CD4-positive, alpha-beta T cell treated with Interleukin-4 for 1 hour (primary cell): ENCODE measurements at places on chromosomes 4 and X.
A peak's percentile ranks its signal among the peaks of the same experiment; 100 is the strongest.

DNA sequence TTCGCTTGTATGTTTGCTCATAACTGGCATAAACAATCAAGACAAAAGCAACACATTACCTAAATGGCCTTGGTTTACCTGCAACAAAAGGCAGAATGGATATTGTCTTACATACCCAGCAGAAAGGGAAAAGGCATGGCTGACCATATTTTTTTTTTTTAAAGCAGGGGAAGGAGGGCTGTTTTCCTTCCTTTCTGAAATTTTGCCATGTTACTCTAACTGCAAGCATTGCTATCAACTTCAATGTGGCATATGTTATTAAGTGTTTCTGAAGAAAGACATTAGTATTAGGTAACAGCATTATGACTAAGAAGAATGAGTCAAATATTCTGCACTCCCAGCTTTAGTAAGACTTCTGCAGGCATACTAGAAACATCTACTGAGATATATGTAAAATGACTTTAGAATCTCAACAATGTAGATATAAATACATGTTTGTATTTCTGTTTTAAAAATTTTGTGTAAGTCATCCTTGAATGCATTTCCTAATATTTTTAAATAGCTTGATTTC, 512.6 kb upstream of the FAM241A start:
- DNase-seq, result no peak

- no peak for DNase-seq
Measured at GRCh38 chr4:40702137-40702799, 47.5 kb upstream of the NSUN7 start.

- DNase-seq, result no peak
Measured at GRCh38 chr4:113060853-113061252, 11.4 kb downstream of the ANK2 start.

DNA sequence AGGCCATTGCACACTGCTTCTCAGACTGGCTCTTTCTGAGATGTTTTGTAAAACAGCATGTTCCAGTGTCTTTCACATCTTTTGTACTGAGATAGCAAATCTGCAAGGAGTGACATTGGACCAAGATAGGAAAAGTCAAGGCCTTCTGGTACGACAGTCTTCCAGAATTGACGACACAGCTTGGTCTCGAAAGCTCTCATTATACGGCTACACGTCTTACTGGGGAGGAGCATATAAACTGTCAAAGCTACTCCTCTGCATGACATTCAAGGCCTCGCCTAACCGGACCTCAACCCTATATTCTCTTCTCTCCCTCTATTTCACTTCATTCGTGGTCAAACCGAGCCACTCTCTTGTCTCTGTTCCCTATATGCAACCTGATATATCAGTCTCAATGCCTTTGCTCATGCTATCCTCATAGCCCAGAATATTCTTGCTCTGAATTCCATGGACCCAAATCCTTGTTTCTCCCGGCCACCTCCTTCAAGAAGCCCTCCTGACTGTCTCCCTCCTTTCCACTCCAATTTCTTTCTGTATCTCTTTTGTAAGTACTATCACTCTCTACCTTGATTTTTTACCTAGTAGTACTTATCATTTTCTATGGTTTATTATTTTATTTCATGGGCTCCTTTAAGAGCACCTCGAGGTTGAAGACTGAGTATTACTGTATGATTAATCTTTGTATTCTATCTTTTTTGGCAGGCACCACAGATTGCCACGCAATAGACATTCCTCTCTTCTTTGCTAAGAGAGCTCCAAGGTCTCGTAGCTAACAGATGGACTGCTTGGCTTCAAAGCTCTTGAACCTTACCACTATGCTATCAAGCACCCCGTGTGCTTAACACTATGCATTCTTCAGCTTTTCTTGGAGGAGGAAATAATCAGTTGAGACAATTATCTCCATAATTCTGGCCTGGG, 35.1 kb downstream of the RBM47 start:
- no peak for DNase-seq

DNA sequence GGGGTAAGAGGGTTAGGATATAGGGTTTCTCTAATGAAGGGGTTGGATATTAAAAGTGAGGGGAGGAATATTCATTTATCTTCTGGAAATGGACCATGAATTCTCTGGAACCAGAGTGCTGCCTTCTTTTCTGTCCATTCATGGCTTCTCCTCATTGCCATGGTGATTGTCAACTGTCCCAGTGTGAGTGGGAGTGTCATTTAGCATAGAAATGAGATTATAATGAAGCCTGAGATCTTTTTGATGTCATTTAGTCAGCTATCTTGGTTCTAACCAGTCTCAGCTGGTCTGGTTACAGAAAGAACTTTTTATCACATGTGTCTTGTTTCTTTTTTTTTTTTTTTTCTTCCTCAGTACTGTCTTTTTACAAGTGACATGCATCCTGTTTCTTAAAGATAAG, 497.3 kb upstream of the PITX2 start:
- DNase-seq, result no peak

DNA sequence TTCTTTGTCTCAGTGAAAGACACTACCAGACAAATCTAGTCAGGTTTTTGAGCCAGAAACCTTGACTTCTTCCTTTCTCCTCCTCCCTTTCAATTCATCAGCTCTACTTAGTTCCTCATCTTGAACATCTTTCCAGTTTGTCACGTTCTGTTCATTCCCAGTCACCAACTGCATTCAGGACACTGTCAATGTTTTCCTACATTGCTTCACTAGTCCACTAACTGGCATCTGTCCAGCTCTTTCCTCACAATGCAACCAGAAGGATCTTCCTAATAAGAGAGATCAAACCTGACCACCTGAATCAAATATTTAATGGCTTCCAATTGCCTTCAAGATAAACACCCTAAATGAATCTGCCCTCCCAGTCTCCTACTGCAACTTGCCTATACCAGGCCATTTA, 52.5 kb downstream of the SYNPO2 start:
- no peak for DNase-seq

GRCh38 chr4:68535974-68536373, 40.1 kb downstream of the UGT2B17 start:
- no peak for DNase-seq

DNA sequence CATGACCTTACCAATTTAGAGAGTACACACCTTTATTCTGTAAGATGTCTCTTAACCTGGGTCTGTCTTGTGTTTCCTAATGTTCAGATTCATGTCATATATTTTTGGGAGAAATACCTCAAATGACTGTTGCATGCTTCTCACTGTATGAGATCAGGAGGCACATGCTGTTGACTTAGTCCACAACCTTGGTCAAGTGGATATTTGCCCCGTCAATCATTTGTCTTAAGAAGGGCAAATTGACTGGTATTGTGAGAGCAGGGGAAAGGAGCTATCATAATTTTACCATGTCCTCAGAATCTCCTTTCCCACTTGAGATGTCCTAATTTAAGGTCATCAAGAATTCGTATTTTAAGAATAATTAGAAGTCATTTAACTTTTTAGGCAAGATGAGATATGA, 11.0 kb downstream of the NUDT9 start:
- DNase-seq, result no peak

- peak; percentile 61 for DNase-seq
Measured at GRCh38 chrX:119755981-119756533, 2.3 kb upstream of the SOWAHD start.

GRCh38 chrX:109886122-109886761, 116.7 kb upstream of the TMEM164 start:
- peak; percentile 36 for DNase-seq

DNA sequence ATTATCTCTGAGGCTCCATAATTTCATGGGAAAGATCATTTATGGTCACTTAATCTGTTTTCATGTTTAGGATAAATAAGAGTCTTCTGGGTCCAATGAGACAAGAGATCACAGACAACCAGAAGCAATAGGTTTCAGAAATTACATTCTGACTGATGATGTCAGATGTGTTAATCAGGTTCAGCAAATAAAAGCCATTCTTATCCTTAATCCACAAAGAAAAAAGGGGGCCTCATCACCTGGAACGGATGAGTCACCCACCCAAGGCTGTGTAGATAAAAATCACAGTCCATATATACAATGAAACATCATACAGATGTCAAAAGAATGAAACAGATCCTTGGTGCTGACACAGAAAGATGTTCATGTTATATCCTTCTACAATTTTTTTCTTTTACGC, 36.6 kb downstream of the SYTL4 start:
- DNase-seq, result no peak
